Foreskin fibroblast (primary cell): ENCODE measurements at places on chromosomes 11 and 22.

DNA sequence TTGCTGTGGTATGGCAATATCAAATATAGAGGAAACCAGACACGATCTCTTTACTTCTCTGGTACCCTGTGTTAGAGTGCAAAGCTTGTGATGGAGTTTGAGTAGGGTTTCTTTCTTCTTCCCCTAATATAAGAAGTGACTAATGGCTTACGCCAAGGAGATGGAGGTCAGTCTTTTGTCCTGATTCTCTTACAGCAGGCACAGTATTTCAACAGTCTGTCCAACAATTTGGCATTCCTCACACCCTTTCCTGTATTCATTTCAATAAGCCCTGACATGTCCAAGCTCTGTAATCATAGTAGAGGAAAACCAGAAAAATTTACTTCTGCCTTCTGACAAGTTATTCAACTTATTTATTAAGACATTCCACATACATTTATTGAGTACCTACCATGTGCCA is 546.2 kb downstream of the TMEM135 start:
- DNase-seq: no peak

- DNase-seq: peak; percentile 55
Measured at GRCh38 chr11:23856654-23857053, 640.2 kb upstream of the LUZP2 start.

DNA sequence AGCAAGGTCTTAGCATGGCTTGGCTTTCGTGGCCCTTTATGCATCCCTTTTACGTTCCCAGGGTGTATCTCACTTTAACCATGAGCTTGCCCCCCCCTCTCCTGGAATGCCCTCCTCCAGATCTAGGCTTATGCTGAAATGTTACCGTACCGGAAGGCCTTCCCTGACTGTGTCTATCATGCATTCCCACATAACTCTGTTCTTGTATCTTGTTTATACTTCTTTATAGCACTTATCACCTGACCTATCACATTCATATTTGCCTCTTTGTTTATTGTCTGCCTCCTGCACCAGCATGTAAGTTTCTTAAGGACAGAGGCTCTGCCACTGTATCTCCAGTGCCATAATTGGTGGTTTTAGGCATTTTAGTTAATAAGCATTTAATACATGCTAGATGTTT is 38.9 kb downstream of the PPFIBP2 start:
- DNase-seq: no peak

GRCh38 chr11:57288771-57289579 is 35.8 kb downstream of the TNKS1BP1 start:
- DNase-seq: peak; percentile 89

- DNase-seq: no peak
Measured at GRCh38 chr11:62075438-62075837, 48.4 kb upstream of the INCENP start.

DNA sequence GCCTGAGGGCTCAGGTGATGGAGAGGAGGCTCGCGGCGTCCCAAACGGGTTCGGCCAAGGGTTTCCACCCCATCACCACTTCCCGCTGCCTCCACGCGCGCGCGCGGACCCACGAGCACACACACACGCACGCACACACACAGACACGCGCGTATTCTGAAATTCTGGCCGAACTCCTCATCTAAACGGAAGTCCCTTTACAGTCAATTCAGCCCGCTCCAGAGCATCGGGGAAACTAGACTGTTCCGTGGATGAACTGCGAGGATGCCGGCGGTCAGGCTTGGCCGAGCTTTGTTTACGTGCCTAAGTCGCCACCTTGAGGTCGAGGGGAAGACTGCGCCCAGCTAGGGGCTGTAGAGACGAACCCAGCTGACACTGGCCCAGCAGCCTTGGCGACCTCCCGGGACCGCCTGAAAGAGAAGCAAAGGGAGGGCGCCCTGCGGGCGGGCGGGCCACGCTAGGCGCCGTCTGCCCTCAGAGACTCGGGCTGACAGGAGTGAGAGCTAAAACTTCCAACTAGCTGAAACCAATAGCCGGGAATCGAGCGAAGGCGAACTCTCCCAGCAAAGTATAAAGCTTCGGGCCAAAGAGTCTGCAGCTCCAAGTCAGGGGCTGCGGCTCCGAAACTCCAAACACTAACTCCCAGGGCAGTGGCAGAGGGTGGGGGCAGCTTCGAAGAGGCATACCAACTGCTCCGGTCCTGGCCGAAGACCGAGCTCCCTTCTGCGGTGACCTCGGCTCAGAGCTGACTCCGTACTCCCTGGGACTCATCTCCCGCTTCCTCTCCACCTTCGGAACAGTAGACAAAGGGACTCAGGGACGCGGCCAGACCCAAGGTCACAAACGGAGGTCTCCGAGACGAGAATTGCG is 124.7 kb upstream of the C11orf58 start:
- peak; percentile 93 for DNase-seq

- no peak for DNase-seq
Measured at GRCh38 chr22:44410451-44410991, 87.5 kb downstream of the RTL6 start.

GRCh38 chr11:86192519-86193257 is 51.9 kb upstream of the EED start:
- DNase-seq: no peak

GRCh38 chr11:59918987-59919589 is 19.1 kb upstream of the OOSP1 start:
- DNase-seq: peak; percentile 1

- DNase-seq: peak; percentile 37
Measured at GRCh38 chr22:21044931-21045584, 688 bp upstream of the LRRC74B start.

DNA sequence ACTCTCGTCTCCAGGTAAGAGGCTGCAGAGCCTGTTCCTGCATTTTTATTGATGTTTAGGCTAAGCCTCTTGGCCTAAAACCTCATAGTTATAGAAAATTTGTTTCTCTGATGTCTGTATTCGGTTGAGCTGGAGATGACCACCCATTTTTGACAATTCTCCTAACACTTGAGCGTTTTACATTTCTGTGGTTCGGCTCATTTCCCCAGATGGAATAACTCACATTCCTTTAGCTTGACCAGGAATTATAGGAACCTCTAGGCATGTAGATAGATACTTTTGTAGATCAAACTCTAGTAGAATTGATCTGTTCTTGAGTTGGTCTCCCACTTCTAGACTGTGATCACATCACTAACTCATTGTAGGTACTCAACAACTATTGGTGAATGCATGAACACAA is 172.6 kb upstream of the CADM1 start:
- DNase-seq: peak; percentile 55

DNA sequence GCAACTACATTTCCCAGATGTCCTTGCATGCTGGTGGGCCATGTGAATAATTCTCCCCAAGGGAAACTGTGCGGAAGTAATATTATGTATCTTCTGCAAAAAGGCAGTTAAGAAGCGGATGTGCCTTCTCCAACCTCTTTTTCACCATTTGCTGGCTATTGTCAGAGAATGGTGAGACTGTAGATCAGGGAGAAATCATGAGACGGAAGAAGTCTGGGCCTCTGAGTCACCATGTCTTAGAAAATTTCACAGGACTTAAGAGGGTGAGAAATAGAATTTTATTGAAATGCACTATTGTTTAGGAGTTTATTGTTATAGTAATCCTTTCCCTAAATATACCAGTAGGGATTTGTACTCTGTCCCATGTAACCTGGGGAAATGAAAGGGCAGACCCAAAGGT is 298.7 kb upstream of the ZC3H12C start:
- no peak for DNase-seq

DNA sequence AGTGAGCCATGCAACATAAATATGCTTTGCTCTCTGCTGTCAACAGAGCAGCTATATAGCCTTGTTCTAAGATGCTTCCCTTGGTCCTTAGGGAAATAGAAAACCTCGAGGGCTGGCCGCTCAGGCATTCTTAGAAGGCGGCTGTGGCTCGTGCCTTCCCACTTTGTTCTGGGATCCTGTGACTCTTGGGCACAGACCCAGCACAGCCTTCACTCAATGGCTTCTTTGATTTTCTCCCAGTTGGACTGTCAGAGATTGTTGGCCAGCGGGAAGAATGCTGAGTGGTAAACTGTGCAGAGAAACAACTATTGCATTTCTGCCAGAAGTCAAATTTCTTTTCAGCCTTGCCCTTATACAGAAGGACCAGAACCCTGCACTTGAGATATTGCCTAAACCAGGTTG is 9.5 kb upstream of the MICAL2 start:
- DNase-seq: no peak

DNA sequence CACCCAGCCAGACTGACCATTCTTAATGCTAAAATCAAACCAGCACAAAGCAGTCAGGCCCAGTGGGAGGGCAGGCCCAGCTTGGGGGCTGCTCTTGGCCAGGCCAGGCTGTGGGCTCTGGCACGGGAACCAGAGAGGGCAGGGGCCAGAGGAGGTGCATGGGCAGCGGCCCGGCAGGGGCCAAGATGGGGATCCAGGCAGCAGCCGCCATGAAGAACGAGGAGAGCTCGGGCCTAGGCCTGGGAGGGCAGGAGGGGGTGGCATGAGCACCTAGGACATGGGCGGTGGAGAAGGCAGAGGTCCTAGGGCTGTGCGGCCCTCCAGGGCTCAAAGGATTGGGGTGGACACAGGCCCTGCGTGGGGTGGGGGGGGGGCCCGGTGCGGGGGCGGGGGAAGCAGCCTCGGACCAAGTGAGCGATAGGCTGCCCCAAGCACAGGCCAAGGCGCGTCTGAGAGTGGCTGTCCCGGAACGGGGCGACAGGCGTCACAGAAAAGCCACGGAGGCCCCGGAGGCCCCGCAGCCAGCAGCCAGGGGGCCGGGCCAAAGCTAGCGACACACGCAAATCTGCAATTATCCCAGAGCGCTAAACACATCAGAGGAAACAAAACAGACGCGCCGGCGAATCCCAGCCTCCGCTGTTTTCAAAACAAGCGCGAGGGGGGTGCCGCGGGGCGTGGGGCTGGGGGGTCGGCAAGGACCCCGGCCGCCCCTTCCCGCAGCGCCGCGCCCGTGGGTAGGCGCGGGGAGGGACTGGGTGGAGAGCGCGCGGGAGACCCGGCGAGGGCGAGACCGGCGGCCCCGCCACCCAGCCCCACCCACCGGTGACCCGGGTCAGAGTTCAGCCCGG is 8.3 kb downstream of the PLXNB2 start:
- DNase-seq: no peak

DNA sequence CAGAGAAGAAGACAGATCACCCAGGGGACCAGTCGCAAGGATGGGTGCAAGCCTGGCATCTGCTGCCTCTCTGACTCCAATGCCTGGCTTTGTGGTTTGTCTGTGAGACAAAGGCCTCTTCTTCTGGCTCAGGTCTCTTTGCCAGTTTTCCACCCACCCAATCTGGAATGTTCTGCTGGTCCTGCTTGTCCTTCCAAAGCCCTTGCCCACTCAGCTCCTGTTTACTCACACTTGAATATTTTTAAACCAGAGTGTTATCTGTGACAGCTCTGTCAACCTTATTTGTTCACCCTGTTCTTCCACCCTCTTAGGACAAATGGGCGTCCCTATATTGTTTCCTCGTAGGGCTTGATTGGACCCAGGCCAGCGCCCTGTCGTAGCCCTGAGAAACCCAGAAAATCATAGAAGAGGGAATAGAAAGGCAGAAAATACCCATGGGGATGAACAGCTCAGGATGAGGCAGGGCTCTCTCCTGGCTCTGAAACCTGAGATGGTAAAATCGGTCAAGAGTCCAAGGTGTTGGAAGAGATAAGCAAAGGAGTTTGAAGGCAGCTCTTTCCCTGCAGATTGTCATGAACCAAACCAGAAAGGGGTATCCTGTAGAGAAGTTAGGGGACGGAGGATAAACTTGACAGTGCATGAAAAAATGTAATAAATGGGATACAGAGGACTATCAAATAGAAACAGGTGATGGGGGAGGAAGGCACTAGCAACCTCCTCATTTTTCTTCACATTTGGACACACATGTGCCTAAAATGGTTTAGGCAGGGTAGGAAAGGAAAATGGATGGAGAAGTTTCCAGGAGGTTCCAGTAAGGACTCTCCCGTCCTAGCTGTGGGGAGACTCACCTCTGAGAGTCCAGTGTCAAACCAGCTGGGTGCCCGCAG is 651 bp downstream of the CRYAB start:
- no peak for DNase-seq

GRCh38 chr11:69131644-69132300 is 24.0 kb upstream of the SMIM38 start:
- peak; percentile 84 for DNase-seq

GRCh38 chr11:8093931-8094575 is 13.0 kb downstream of the TUB start:
- peak; percentile 46 for DNase-seq

DNA sequence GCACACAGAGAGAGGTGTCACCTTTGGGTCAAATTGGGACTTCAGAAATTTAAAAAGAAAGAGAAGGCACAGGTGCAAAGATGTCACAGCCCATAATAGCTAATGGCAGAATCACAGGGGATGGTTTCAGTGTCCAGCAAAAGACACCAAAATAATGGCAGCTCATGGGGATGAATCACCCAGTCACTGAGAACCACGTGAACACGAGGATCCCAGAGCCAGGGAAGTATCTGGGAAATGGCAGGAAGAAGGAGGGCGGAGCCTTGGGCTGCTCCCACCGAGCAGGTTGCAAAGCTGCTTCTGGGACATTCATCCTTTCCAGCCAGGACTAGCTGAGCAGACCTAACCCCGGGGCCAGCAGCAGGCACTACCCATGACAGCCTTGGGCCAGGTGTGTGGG is 45.6 kb downstream of the TRMU start:
- DNase-seq: peak; percentile 11

DNA sequence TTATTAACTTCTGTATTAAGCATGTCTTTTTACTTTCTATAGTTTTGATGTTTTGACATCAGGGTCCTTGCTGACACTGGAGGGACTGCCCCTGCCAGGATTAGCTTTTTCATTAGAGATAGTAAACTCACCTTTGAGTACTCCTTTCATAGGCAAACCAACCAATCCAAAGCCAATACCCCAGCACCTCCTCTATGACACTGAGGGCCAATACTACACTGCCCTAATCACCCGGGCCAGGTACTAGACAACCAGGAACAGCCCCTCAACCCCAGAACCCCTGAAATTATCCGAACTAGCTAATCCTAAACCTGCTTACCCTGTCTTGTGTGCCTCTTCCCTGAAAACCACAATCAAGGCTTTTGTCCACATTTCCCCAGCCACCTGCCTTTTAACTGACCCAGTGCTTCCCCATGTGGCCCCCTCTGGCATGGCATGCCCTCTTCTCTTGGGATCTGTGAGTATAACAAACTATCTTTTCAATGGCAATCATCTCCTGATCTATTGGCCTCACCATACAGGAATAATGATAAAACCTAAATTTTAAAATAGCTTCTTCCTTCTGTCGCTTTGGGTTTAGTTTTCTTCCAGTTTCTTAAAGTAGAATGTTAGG is 31.2 kb downstream of the RAB6A start:
- peak; percentile 6 for DNase-seq

- DNase-seq: no peak
Measured at GRCh38 chr11:1853376-1854131, 670 bp downstream of the LSP1 start.

- DNase-seq: no peak
Measured at GRCh38 chr11:1928891-1929541, 9.5 kb downstream of the TNNT3 start.
